Upper lobe of right lung (tissue), 1 donor: ENCODE measurements at places on chromosomes 1 and 21. TPM values are rescaled to one million over a fixed set of nuclear protein-coding genes. Genes with fewer than 3 reads are reported as not detected.

Gene LGALS8
- total RNA-seq, result 81.7 TPM

Gene CFAP107
- not detected for total RNA-seq

Gene TEX38
- not detected for total RNA-seq

Gene OR6P1
- total RNA-seq, result not detected

Gene GBP2
- total RNA-seq, result 40.8 TPM

Gene TSPAN2
- 6.1 TPM for total RNA-seq

Gene AIRE
- total RNA-seq, result not detected

Gene ACBD6
- 33.6 TPM for total RNA-seq

Gene RAB25
- 62.0 TPM for total RNA-seq

Gene ATP6V0B
- 191 TPM for total RNA-seq

Gene AMPD1
- total RNA-seq, result not detected

Gene BRDT
- total RNA-seq, result not detected

Gene FCMR
- total RNA-seq, result 12.6 TPM

Gene TOR1AIP2
- total RNA-seq, result 88.5 TPM

Gene RC3H1
- 36.5 TPM for total RNA-seq

Gene IVNS1ABP
- total RNA-seq, result 88.6 TPM

Gene SSR2
- 231 TPM for total RNA-seq

Gene RIPPLY3
- total RNA-seq, result not detected

Gene GGPS1
- total RNA-seq, result 33.1 TPM

Gene HSD11B1
- 16.9 TPM for total RNA-seq

Gene RGS8
- not detected for total RNA-seq

Gene MSH4
- total RNA-seq, result 0.96 TPM

Gene CYP4A11
- not detected for total RNA-seq

Gene NR1I3
- total RNA-seq, result not detected

Gene FTCD
- total RNA-seq, result 0.46 TPM

Gene HHIPL2
- not detected for total RNA-seq

Gene B3GALNT2
- total RNA-seq, result 20.1 TPM

Gene PPIAL4G
- total RNA-seq, result 0.20 TPM

Gene WNT9A
- 10.2 TPM for total RNA-seq

Gene DNM3
- total RNA-seq, result 15.4 TPM
